ENCODE measurements at places on chromosomes 5 and 9.

DNA sequence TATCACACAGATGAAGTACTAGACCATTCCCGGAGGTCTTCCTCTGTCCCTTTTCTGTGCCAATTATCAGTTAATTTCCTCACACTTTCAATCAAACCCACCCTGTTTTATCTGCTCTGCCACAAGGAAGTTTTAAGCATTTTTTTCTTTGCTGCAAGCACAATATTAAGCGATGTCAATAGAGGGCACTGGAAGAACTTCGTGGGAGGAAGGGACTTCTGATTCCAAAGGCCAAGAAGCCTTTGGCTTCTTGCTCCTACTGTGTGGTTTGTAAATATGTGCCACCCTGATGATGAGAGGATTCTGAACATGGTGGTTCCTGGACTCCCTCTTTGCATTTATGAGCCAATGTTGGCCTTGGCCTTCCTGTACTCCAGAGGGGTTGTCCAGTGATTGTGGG is 1712.5 kb upstream of the C9orf72 start:
- no peak for DNase-seq

GRCh38 chr9:33458444-33458843 is 11.1 kb upstream of the AQP3 start:
- no peak for DNase-seq

GRCh38 chr9:120866651-120867050 is 10.3 kb downstream of the PHF19 start:
- no peak for DNase-seq

DNA sequence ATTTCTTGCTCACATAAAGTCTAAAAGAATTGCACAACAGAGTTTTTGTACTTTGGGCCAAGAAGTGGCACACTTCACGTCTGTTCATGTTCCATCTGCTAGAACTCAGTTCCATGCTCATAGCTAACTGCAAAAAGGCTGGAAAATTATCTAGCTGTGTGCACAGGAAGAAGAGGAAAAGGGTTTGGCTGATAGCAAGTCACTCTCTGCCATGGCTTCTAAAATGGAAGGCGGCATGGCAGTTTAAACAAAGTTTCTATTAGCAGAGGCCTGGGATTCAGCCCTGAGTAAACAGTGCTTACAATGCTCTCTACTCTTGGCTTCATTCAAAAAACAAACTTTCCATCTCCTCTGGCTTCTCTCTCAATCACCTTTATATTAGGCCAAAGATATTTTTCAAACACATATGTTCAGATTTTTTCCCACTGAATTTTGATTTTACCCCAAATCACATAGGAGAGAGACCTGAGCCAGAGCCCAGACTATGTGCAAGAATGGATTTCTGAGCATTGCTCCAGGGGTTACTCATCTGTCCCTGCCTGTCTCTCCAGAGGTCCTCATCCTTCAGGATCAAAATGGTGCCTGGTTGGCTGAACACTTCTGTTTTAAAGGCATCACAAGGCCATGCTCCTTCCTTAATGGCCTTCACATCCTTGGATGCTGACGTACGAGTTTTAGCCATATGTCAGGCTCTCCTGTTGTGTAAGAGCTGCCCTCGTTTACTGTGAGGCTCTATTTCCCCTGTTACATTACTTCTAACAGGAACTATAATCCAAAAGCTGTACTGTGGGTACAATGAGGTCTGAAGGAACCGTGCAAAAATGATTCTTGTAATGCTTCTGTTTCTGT is 226.6 kb downstream of the SAXO1 start:
- DNase-seq, result no peak

DNA sequence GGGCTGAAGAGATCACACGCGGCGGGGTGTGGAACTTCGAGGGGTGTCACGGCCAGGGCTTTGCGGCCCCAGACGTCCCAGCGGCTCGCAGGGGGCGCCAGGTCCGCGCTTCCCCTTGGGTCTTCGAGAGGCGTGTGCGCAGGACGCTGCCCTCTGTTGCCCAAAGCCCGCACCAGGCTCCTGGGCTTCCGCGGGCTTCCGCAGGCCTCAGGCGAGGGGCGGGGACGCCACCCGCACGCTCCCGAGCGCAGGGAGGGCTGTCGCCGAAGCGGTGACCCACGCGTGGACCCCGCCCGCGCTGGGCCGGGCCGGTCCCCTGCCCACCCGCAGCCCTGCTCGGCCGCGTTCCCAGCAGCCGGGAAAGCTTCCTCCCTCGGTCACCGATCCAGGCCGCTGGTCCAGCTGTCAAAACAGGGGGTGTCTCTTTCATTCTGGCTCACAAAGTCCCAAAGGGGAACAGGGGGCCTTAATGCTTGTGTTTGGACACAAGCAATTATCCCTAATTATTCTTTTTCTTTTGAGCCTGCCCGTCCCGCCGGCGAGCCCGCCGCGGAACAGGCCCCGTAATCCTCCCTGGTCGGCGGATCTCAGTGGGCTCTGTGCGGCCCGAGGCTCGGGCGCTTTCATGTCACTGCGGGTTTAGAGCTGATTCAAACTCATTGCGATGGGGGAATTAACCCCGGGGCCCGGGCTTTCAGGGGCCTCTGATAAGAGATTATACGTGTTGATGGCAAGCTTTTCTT is 60.6 kb downstream of the TMEM174 start:
- no peak for DNase-seq

- DNase-seq, result no peak
These were observed 313.0 kb upstream of the NREP start for GRCh38 chr5:112070022-112070421.

- peak; percentile 56 for DNase-seq
These were observed 130.7 kb downstream of the EDIL3 start for GRCh38 chr5:84253946-84254345.

- DNase-seq, result no peak
These were observed 114.6 kb downstream of the SYK start for GRCh38 chr9:90916147-90916734.

- no peak for DNase-seq
These were observed 587.6 kb upstream of the CDH18 start for GRCh38 chr5:20575571-20575970.

GRCh38 chr9:130541533-130541932 is 37.8 kb upstream of the FUBP3 start:
- no peak for DNase-seq

GRCh38 chr5:1019001-1019905 is 10.7 kb downstream of the NKD2 start:
- no peak for DNase-seq

GRCh38 chr5:53792338-53792737 is 231.9 kb downstream of the NDUFS4 start:
- no peak for DNase-seq

DNA sequence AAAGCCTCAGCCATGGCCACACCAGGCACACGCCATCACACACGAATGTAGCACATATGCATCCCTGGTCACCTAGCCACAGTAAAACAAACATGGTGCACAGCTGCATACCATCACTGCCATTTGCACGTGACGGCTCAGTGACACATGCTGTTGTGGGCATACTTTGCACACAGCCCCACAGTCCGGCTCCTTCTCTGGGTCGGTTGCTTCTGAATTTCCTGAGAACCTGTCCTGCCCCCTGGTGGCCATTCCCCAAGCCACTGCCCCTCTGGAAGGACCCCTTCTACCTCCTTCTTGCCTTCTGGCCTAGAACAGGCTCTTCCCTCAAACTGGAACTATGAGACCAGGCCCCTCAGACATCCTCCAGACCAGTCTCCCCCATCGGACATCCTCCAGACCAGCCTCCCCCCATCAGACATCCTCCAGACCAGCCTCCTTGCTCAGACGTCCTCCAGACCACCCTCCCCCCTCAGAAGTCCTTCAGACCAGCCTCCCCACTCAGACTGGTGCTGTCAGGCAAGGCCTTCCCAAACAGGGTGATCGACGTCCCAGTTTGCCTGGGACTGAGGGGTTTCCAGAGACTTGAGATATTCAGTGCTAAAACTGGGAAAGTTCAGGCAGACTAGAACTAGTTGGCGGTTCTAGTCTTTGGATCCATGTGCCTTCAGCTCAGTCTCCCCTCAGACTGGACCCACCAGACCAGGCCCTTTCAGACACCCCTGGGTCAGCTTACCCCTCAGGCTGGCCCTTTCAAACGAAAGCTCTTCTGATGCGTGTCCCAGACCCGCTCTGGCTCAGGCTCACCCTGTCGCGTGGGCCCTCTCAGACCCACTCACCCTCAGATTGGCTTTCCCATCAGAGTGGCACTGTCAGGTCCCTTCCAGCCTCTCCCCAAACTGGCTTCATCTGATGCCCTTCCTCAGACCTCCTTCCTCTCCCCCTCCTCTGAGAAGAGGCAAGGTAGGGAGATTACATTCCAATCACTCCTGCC is 24.3 kb upstream of the ENHO start:
- peak; percentile 71 for DNase-seq

DNA sequence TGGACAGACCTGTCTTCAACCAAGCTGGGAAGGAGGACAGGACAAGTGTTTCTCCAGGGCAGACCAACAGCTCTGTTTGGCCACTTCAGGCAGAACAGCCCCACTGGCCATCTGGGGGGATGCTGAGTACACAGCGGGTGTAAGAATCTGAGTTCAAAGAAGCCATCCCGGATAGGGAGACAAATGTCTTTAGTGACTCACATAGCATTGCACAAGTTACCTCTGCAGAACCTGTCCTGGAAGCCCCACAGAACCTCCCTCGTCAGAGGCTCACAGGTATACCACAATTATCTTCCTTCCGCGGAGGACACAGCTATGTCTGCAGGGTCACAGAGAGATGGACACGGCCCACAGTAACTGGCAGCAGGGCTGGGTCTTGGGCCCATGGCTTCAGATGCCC is 2.0 kb downstream of the OR2V2 start:
- DNase-seq, result no peak

DNA sequence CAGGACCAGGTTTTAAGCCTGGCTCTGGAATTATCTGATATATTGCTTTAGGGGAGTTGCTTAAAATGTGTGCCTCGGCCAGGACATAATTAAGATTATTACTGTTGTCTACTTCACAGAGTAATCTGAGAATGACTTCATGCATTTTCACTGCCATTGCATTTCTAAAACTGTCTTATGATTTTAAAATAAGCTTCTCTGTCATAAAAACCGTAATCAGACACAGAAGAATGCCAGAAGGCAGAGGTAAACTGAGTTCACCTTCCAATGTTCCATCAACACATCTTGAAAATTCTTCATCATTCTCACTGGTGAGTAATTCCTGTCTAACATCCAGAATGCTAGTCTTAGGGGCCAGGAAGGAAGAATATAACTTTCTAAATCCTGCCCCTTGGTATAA is 47.1 kb downstream of the ISOC1 start:
- no peak for DNase-seq

Data from NCI-H524 (cell line).